ENCODE measurements at places on chromosomes 1 and 21. TPM values are rescaled to one million over a fixed set of nuclear protein-coding genes. Genes with fewer than 3 reads are reported as not detected.

The RNU1-4 gene
- total RNA-seq: 1,866 TPM

DNA sequence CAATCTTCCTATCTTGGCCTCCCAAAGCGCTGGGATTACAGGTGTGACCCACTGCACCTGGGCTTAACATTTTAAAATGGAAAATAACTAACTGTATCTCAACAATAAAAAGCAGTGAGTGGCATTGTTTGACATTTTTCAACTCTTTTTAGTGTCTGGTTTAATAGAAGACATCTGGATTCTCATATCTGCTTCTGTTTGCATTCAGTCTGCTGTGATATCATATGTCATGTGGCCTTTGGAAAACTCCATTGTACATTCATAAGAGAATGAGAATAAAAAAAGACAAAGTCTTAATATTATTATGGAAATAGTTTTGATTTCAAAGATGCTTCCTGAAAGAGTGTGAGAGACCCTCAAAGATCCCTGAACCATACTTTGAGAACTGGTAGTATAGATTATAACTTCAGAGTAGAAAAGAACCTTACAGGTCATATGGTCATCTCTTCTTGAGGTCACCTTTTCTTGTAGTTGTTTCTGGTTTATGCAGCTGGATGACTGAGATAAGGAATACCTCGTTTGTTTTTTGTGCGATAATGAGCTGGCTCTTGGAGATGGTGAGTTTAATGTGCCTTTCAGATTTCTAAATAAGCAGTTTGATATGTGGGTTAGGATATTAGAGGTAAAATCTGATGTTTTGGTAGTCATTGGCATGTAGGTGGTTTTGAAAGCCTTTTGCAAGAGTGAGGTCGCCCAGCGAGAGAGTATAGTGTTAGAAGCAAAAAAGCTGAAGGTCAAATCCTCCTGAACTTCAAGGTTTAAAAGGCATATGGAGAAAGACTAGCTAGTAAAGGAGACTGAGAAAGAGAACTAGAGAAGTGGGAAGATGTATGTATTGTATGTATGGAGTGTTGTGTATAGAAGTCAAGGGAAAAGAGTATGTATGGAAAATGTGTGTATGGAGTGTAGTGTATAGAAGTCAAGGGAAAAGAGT is 17.2 kb downstream of the CEP350 start:
- H3K4me1 ChIP-seq: no peaks in the 10 kb centered on the region
- no peak for DNase-seq
- no peaks in the 10 kb centered on the region for H3K27me3 ChIP-seq
- H3K27ac ChIP-seq: no peak overlapping the region
- H3K36me3 ChIP-seq: no peaks in the 10 kb centered on the region

DNA sequence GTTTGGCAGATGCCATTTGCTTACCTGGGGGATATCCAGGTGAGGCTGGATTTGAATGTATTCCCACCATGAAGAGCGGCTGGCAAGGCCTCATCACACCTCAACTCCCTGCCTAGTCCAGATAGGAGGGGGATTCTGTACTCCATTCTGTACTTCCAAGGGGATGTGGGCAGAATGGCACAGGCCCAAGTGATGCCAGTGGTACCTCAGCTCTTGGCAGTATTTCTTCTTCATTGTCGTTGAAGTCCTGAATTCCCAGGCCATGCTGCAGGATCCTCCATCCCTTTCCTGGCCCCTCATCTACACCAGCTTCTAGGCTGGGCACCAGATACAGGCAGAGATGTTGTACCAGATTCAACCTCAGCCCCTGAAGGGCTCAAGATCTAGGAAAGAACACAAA is 47.9 kb downstream of the KLHDC7A start:
- H3K4me3 ChIP-seq: no peak overlapping the region
- no peaks in the 10 kb centered on the region for H3K27me3 ChIP-seq
- no peaks in the 10 kb centered on the region for H3K36me3 ChIP-seq

- no peak overlapping the region for H3K4me3 ChIP-seq
- peaks cover 1% of the 10 kb centered on the region for H3K4me1 ChIP-seq
Measured at GRCh38 chr1:24688621-24689195, 45.6 kb downstream of the SRRM1 start.

DNA sequence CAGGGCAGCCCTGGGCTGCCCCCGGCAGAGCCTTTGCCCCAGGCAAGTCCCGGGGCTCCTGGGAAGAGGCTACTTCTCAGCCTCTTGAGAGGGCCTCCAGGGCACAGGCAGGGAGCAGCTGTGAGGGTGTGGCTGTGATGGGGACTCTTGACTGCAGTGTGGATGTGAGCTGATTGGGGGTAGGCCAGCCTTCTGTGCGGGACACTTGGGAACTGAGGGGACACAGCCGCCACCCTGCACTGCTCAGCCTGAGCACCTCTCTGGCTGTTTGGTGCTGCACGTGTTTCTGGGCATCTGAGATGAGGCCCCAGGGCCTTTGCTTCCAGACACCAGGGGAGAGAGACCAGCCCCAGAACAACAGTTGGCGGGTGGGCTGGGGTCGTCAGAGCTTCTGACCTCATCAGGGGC is 62.1 kb downstream of the SKI start:
- H3K4me3 ChIP-seq: peak overlapping the region; percentile 19
- H3K27ac ChIP-seq: peak overlapping the region; percentile 70
- no peaks in the 10 kb centered on the region for H3K36me3 ChIP-seq

DNA sequence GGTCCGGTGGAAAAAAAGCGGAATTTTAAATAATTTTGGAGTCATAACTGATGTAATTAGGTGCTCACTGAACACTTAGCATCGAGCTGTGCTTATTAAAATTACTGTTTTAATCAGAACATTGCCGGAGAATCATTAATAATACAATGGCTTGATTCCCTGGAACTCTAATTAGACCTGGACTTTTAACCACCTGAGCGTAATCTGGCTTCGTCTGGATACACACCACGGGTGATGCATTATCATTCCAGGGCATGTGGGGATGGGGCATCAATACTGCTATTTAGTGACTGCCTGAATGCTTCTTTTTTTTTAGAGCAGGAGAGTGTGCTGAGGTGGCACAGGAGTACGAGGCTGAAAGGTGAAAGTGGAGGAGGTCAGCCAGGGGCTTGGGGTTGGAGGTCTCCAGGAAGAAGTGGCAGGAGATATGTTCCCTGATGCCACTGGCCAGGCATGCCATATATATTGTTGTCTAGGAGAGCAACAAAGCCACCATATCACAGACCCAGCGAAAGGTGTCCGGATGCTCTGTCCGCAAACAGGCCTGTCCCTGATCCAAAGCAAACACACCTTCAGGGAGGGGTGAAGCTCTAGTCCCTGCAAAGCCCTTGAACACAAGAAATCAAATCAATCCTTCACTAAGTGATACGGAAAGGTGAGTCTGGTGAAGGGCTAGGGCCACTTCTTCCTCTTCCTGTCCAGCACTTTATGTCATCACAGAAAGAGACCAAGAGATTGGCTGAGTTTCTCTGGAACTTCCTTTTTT is 125.2 kb downstream of the PLXNA2 start:
- no peak for DNase-seq
- no peak overlapping the region for H3K27ac ChIP-seq
- H3K4me3 ChIP-seq: no peak overlapping the region
- H3K4me1 ChIP-seq: no peaks in the 10 kb centered on the region
- H3K27me3 ChIP-seq: peaks cover 38% of the 10 kb centered on the region

DNA sequence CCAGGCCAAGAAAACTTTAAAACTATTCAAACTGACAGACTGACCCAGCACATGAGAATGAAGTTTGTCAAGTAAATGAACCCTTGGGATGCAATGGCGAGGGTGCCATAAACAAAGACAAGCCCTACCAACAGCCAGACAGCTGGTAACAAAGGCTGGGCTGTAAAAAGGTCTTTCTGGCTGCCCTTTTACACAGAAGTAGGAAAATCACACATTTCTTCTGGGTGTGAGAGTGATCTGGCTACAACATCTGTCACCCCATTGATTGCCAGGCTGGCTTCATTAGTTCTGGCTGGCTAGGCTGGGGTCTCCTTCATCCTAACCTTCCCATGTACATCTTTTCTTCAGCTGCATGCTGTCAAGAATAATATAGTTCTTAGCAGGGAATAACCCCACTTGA is 83.6 kb upstream of the FOXD3 start:
- H3K4me1 ChIP-seq: no peaks in the 10 kb centered on the region
- no peaks in the 10 kb centered on the region for H3K27me3 ChIP-seq
- no peak for DNase-seq
- H3K36me3 ChIP-seq: no peaks in the 10 kb centered on the region
- no peak overlapping the region for H3K4me3 ChIP-seq

DNA sequence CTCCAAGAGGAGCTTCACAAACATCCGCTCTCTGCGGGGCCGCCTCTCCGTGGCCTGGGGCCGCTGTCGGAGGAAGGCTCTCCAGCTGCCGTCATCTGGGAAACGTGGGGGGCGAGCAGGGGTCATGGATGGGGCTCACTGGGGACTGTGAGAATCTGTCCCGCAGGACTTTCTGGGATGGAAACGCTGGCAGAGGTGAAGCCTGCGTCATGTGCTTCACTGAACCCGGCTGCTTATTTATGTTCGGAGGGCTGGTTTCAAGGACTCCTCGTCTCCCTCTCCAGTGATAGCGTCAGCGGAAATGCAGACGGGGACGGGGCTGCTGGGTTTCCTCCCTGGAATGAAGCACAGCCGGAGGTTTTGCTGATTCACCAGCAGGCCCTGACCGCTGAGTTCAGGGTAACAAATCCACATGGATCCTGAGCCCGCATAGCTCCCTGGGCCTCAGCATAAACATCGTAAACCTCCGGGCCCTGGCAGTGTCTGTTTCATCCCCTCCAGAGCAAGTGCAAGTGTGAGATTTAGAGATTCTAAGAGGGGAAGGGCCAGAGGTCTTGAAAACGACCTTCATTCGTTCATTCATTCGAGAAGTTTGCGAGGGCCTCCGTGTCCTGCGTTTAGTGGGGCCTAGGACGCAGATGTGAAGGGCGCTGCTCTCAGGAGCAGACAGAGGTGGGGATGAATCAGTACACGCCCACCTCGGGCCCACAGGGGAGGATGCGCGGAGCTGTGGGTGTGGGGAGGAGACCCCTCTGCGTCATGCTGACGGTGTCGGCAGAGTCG is 7.0 kb upstream of the POFUT2 start:
- DNase-seq: no peak
- H3K27ac ChIP-seq: no peak overlapping the region

GRCh38 chr21:37644636-37645035 is 271.6 kb downstream of the KCNJ6 start:
- no peak for DNase-seq
- no peak overlapping the region for H3K27ac ChIP-seq
- H3K27me3 ChIP-seq: peaks cover 14% of the 10 kb centered on the region
- H3K4me1 ChIP-seq: no peaks in the 10 kb centered on the region

DNA sequence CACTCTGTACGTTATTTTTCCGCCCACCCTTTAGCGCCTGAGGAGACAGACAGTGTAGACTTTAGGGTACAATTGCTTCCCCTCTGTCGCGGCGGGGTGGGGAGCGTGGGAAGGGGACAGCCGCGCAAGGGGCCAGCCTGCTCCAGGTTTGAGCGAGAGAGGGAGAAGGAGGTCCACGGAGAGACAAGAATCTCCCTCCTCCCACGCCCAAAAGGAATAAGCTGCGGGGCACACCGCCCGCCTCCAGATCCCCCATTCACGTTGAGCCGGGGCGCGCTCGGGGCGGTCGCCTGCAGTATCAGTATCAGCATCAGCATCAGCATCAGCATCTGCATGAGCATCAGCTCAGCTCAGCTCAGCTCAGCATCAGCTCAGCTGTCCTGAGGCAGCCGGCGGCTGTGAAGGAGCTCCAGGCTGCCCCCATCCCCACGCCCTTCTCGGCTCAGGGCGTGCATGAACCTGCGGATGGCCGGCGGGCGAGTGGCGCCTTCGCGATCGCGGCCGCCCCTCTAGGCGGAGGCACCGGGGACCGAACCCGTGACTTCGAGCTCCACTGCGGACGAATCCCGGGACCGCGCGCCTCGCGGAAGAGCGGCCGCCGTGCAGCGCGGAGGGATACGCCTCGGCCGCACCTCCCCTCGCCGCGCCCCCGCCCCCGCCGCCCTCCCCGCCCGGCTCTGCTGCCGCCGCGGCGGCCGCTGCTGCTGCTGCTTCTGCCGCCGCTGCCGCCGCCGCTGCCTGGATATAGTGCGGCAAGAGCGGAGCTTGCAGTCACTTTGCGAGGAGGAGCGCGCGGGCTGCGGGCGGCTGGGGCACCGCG is at the start of gene NCAM2:
Gene NCAM2, plus strand, starts transcription at position 774 of the 820 bp plus-strand sequence.
- H3K4me1 ChIP-seq: peaks cover 10% of the 10 kb centered on the region
- H3K4me3 ChIP-seq: peak within 1 kb of the TSS; percentile 84
- DNase-seq: peak; percentile 93
- H3K27ac ChIP-seq: peak within 1 kb of the TSS; percentile 6
- no peaks in the 10 kb centered on the region for H3K36me3 ChIP-seq
- H3K27me3 ChIP-seq: no peaks in the 10 kb centered on the region

DNA sequence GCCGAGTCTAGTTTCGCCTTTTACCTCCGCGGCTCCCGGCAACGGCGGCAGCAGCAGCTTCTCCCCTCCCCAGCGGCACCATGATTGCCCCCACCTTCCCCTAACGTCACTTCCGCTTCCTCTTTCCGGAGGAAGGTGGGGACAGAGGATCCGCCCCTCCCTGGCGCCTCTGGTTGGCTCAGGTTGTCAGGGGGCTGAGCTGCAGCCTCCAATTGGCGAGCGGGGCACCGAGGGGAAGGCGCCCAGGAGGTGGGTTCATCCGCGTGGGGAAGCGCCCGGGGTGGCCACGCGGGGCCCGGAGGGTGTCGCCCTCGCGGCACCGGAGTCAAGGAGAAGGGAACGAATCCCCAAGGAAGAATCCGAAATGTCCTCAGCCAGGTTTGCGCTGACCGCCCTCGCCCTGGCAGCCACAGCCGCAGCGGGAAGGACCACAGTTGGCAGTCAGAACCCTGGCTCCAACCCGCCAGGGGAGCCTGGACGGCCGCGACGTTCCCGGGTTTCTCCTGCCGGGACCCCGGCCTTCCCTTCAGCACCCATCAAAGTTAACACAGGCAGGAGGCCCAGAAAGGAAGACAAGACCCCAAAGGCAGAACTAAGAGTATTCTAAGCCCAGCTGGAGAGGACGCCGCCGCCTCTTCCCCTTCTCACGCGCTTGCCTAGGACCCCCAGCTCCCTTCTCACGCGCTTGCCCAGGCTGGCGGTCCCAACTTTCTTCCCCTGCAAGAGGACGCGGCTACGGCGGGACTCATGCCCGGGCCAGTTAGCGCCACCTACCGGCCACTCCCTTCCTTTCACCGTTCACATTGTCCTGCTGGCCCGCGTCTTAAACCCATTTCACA is at the start of gene MTF1:
Gene MTF1, minus strand, starts transcription at position 86 of the 839 bp plus-strand sequence. CDS start 1,934 bp downstream, outside the sequence.
- H3K4me3 ChIP-seq: peak within 1 kb of the TSS; percentile 90
- H3K4me1 ChIP-seq: peaks cover 10% of the 10 kb centered on the region
- peaks cover 20% of the 10 kb centered on the region for H3K36me3 ChIP-seq

GRCh38 chr1:112702420-112703261 is 4.3 kb downstream of the RHOC start:
- H3K4me3 ChIP-seq: no peak overlapping the region
- H3K27ac ChIP-seq: no peak overlapping the region
- H3K4me1 ChIP-seq: peaks cover 42% of the 10 kb centered on the region
